ENCODE measurements at places on chromosomes 5 and 9.

GRCh38 chr5:171794470-171794960 lies 8.9 kb downstream of the SMIM23 start:
- no peak for DNase-seq

GRCh38 chr5:136819526-136820302 lies 454.4 kb upstream of the TRPC7 start:
- no peak for DNase-seq

GRCh38 chr9:109467936-109468335 lies 30.2 kb downstream of the PTPN3 start:
- DNase-seq: no peak

DNA sequence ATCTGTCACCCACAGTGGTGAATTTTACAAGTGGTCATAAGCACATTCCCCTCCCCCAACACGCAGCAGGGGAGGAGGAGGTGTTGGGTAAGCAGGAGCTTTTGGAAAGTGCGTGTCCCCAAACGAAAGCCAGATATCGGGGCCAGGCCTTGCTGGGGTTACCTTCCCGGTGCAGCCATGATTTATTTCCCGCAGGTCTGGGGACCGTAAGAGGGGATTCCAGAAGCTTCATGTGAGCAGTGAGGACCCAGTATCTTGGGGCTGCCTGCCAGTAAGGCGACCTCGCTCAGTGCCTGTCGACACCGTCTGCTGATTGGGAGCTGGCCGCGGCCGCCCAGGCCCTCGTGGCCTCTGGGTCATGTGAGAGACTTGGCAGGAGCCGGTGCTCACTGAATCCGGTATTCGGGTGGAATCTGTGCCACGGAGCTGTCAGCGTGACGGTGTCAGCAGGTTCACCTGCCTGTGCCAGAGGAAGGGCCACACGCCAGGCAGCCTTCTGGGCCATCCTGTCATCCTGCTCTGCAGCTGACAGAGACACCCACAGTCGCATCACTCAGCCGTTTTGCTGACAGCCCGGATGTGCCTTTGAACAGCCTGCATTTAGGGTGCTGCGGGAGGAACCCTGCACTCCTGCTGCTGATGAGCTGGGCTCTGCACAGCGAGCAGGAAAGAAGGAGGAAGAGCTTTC lies 37.3 kb downstream of the SEC61B start:
- peak; percentile 7 for DNase-seq

- DNase-seq: no peak
Measured at GRCh38 chr9:128192601-128193371, 1.4 kb upstream of the CIZ1 start.

DNA sequence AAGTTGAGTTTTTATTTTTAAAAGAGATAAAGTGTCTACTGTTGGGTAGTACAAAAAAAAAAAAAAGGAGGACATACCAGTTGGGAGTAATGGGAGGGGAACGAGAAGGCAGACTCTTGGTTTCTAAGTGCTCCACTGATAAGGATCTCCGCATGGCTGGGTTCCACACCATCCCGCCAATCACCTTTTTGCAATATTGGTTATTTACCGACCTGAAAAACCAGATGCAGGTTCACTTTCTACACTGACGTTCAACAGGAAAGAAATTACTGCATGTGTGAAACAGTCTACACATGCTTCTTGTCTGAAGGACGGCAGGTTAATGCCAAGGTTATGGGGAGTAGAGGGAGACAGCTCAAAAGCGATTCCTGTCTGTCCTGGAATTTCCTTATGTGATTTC lies 75.5 kb downstream of the PTPN3 start:
- DNase-seq: no peak

- no peak for DNase-seq
Measured at GRCh38 chr9:16352791-16353401, 517.6 kb downstream of the BNC2 start.

DNA sequence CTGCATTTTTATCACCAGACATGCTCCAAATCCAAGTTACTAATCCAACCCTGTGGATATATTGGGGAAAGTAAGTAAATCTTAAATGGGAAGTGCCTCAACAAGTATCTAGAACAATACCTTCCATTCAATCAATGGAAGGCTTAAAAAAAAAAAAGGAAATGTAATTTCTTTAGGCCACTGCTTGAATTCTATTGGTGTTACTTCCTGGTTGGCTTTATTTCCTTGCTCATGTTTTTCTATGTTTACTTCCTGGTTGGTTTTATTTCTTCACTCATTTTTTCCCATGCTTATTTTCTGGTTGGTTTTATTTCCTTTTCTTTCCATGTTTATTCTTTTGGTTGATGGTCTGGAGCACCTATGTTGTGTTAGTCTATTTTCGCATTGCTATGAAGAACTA lies 363.9 kb downstream of the KDM4C start:
- DNase-seq: no peak

DNA sequence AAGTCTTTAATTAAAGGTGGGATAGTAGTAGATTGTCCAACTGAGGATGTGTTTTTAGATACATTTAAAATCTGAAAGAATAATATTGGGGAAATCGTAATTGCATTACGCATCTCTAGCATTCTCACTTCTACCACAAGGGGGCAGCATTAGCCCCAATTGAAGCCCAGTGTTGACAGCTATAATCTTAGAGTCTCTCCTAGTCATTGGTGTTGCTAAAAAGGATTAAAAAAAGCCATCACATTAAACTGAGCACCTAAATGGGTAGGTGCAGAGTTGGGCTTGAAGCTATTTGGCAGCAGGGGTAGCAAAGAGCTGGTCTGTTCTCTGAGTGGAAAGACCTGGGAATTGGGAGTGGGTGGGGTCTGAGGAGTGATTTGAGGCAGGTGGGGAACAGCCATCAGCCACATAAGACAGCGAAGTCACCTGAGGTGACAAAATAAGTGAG lies 177.2 kb downstream of the OSTF1 start:
- no peak for DNase-seq

DNA sequence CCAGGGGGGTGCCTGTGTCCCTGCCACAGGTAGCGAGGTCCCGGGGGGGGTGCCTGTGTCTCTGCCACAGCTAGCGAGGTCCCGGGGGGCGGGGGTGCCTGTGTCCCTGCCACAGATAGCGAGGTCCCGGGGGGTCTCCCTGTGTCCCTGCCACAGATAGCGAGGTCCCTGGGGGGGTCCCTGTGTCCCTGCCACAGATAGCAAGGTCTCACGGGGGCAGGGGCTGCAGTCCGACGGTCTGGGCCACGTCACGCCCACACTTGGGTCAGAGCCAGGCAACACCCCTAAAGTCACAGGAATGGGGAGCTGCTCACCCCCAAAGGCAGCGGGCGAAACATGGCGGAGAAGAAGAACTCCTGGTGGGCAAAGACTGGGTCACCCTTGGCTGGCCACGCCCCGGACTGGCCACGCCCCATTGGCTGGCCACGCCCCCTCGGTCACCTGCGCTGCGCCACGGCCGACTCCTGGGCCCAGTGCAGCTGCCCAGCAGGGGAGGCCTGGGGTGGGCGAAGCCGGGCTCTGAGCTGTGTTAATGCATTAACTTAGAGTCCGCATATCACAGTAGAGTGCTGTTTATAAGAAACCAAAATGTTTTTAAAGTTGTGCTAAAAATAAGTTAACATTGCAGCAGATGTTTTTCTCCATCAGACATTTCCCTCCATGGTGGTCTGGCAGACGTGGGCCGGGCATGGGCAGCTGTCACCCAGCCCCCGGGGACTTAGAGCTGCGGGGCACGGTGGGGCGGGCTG lies 7.0 kb downstream of the NOXA1 start:
- DNase-seq: no peak
